ENCODE measurements at places on chromosomes 2 and 18. TPM values are rescaled to one million over a fixed set of nuclear protein-coding genes. Genes with fewer than 3 reads are reported as not detected.

DNA sequence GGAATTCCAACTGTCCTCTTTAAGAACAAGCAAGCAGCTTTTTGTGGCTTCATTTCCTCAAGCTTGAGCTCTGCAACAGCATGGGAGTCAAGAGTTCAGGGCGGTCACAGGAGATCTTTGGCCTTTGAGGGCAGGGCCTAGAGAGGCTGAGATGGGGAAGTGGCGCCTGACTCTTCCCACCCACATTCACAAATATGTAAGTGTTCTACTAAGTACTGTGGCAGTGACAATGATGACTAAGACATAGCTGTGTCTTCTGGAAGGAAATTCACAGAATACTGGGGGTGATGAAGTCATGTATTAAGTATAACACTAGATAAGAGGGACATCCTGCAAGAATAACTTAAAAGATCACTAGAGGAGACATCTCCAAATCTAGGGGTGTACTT lies 15.0 kb downstream of the RND3 start:
- no peak for DNase-seq

The CHRNG gene
- total RNA-seq: not detected

DNA sequence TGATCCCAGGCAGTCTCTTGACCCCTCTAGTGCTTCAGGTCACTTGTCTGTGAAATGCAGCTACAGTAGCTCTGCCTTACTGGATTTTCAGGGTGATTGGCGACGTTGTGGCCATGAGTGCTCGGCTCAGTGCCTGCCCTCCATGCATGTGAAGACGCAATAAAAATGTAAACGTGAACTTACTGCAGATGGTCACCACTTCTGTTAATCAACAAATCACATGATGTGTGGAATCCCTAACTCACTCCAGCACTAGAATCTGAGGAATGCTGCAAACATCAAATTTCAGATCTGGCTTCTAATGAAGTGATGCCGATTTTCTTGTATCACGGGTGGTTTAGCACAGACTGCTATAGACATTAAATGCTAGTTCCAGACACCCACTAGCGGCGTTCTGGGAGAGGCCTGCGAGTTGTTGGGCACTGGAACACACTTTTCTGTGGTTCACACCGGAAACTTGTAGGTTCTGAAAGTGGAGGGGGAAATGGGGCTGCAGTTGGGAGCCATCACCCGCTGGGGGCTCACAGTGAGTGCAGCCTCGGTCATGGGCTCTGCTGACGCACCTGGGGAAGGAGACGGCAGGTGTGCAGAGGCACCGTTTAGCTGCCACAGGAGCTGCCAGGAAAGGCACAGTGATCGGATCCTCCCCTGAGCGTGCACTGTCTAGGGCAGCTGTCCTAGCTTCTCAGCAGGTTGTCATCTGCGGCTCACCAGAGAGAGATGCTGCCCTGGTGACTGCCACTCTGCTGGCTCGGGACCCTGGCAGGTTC lies 6.5 kb downstream of the CNDP1 start:
- DNase-seq: no peak

- DNase-seq: no peak
These were observed 179.8 kb upstream of the HAAO start for GRCh38 chr2:42971947-42972736.

The ANKRD30B gene
- total RNA-seq: 0.39 TPM

- no peak for DNase-seq
These were observed 96.2 kb downstream of the PDE1A start for GRCh38 chr2:182330451-182331305.

DNA sequence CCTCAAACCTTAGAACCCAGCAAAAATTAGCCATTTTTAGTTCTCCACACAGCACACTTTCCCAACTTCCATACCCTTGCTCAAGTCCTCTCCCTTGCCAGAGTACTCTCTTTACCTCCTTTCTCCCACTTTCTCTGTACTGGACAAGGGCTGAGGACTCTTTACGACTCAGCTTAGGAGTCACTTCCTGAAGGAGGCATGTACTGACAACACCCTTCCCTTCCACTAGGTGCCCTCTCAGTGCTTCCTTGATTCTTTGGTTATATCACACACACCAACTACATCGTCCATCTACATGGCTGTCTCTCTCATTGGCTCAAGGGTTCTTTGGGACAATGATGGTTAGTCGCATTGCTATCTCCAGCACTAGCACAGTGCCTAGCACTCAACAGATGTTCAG lies 5.2 kb upstream of the C18orf63 start:
- DNase-seq: no peak

GRCh38 chr2:216423071-216423470 lies 10.8 kb downstream of the SMARCAL1 start:
- DNase-seq: no peak

The HOXD1 gene
- 1.1 TPM for total RNA-seq

- no peak for DNase-seq
These were observed 32.5 kb upstream of the CCL20 start for GRCh38 chr2:227780981-227781615.

GRCh38 chr18:36693931-36694620 lies 134.7 kb downstream of the TPGS2 start:
- DNase-seq: no peak

- no peak for DNase-seq
These were observed 21.7 kb upstream of the CTAGE1 start for GRCh38 chr18:22439447-22439846.

GRCh38 chr2:199366406-199366805 lies 91.3 kb downstream of the SATB2 start:
- no peak for DNase-seq

DNA sequence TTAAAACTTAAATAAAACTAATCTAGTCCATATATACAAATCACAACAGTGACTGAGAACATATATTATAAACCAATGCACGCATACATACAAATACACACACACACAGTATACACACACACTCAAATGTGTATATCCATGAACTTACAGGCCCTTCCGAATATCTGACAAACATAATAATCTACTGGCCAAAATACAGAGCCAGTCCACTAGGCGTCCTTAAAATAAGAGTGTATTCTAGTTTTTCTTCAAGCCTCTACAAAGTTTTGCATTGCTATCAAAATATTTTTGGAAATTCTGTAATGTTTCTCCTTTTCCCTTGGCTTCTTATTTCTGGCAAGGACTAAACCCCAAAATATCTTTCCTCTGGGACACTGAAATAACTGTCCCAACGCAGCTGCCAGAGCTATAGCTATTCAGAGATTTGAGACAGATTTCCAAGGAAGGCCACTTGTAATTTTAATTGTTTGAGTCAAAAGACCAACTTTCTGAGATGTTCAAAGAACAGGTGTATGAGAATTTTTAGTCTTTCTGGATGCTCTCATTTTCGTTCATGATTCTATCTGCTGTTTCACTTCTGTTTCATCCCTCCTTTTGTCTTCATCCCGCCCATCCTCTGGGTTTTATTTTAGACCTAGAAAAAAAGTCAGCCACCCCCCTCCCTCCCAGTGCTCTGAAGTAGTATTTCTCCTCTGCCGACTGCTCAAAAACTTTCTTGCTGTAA lies 24.1 kb upstream of the SP3 start:
- DNase-seq: no peak

Data from mesenteric fat pad (tissue), 1 donor.